Activated CD4-positive, alpha-beta T cell treated with anti-CD3 and anti-CD28 coated beads, Interleukin-2, Interleukin-6, amounts not matched to agents 100 ng/mL and 50 ng/mL, durations not matched to agents 16 hours and 8 hours (primary cell): ENCODE measurements at places on chromosomes 16 and 17.

DNA sequence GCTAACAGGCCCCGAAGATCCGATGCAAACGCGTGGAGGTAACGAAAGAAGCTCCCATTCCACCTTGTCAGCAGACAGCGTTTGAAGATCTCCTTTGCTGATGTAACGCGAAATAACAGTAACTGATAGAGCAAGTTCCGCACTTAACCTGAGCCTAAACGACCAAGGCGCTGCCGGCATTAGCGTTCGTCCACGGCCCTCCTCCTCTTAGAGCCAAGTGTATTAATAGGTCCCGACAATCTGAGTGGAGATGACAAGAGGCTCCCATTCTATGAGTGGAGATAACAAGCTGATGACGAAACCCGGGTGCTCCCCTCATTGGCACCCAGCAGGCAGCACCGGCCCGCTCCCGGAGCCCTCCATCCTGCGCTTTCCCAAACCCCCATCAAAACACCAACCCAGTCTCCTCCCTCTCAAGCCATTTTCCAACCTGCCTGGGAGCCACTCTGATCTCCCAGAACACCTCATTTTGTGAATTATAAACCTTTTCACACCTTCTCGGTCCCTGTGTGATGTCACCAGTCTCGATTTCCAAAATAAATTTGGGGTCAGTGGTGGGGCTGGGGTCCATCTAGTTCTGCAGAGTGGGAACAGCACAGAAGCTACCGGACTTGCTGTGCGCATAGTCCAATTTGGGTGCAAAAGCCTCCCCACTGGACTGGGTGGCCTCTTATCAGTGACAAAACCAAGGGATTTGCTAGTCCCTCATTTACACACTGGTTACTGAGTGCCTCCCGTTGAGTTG lies 35.4 kb upstream of the ARL4D start:
- no peak for DNase-seq

- peak; percentile 54 for DNase-seq
These were observed 919 bp downstream of the N4BP1 start for GRCh38 chr16:48608871-48609651.

DNA sequence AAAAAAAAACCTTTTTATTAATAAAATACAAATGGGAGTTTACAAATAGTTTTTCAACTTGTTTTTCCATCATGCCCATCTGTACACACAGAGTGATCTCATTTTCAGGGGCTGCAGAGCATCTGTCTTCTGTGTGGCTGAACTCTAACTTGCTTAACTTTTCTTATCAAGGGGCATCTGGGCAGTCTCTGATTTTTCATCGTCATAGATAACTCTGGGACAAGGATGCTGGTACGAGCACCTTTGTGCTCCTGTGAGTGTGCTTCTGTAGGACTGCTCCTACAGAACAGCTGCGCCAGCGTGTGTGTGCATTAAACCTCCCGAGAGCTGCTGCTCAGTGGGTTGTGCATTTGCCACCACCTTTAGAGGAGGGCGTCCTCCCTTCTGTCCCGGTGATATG lies 34.6 kb upstream of the TAC4 start:
- no peak for DNase-seq

DNA sequence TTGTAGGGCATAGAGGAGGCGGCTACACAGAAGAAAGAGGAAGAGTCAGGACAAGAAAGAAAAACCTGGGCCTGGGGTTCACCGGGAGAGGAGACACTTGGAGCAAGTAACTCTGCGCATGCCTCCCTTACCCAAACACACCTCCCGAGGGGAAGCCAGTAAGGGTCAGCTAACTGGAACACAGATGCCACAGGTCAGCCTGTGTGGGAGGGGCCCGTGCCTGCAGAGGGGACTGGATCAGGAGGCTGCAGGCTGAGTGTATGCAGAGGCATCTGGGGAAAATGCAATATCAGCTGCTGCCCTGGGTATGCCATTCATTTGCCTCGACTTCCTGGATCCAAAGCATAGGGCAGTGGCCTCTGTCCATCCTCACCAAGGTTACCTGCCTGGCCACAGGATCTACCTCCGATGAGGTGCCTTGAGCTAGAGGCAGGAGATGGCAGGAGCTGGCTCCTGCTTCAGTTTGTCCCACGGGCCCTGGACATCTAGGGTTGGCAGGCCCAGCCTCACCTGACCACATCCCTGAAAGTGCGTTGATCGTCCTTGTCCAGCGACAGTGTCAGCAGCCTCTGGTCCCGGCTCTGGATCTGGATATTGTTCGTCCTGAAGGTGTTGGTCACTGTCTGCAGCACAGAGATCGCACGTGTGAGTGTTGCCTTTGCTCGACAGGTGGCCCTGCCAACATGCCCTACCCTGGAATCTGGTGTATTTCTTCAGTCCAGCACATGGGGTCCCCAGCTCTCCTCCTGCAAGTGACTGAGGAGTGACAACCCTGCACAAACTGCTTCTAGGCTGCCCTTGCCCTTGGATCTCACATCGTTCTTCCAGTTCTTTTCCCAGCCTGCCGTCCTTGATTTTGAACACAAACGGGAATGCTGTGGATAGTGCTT lies 4.6 kb upstream of the MFSD6L start:
- no peak for DNase-seq

DNA sequence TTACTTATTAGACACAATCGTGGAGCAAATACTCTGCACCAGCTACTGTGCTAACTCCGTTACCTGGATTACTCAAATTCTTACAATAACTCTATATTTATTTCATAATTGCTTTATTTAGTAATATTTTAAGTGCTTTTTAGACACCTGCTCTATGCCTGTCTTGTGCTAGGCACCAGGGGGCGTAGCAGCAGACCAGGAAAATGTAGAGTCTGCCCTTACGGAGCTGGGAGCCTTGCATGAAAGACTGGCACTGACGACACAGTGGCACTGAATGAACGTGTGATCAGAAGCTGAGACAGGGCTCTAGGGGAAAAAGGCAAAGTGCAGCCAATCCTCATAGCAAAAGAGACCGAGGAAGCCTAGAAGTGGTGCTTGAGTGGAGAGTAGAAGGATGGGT lies 486.5 kb downstream of the CDH13 start:
- peak; percentile 27 for DNase-seq

DNA sequence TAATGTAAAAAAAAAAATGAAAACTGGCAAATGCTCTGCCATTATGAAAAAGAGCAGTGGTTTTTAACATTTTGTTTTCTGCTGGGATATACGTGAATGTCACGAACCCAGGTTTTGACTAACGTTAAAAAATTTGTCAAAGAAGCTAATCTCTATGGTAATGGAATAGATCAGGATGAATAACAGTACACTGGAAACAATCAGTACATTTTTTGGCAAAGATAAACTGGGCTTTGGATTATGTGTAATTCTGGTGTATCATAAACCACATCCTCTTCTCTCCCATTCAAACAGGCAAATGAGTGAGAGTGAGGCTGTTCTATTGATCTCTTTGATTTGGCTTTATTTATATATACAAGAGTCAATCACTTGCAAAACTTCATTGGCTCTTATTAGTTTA lies 207.0 kb upstream of the IRX3 start:
- DNase-seq, result no peak

DNA sequence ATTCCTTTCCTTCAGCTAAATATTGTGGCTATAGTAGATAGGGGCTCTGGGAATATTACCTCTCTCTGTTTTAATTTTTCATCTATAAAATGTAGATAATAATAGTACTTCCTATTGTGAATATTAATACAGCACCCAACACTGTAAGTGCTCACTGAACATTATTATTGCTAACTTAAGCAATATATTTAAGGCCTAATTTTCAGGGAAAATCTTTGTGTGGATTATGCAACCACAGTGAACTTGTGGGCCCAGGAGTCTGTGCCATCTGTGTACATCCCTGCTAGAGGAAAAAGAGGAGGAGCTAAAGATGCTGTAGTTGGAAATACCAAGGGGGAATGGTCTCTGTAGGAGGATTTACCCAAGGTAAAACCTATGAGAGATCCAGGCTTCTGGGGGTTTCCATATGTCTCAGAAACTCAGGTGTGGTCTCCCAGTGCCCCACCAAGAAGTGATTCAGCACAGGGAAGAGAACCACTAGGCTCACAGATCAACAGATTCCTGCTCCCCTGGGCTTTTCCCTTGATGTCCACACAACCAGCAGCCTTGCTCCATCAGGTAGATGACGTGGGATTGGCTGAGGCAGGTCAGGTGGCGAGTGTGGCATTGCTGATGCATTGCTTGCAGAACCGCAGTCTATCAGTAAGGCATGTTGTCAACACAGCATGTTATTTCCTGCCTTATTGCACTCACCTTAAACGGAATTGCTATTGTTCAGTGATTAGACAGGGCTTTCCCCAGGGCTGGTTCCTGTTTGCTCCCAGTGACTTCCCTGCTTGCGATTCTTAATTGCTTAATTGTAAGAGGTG lies 1.6 kb upstream of the N4BP1 start:
- DNase-seq, result peak; percentile 86

- DNase-seq, result peak; percentile 81
These were observed 1.0 kb upstream of the CKLF start for GRCh38 chr16:66551348-66551759.

GRCh38 chr16:22322021-22322471 lies 24.8 kb downstream of the POLR3E start:
- DNase-seq, result no peak

- DNase-seq, result no peak
These were observed 31.5 kb downstream of the MPRIP start for GRCh38 chr17:17073581-17074403.
